ENCODE measurements at places on chromosomes 2 and 18.

DNA sequence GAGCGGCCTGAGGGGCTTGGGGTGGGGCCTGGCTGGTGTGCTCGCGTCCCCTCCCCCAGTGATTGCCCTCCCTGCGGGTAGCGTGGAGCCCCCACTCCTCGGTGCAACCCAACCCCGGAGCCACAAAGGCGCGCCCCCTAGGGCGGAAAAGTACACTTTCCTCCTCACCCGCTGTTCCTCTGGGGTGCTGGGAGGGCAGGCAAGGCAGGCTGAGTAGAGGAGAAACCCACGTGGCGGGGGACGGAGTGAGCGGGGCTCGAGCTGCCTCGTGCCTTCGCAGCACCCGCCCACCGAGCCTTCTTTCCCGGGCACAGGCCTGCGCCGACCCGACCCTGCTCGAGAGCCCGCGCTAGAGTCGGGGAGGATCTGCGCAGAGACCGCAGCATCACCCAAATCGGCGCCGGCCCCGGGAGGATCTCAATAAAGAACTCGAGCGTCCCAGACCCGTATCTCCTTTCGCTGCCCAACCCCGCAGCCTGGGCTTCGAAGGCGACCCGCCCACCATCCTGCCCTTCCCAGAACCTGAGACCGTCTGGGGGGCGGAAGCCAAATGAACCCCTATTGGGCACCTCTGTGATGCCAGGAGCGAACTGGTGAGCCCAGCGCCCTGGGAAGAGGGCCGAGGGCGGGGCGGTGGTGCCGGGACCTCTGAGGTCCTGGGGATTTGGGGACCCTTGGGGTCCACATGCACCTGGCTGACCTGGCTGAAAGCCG, 1.5 kb downstream of the UCN start:
- DNase-seq, result no peak

GRCh38 chr2:168758970-168759820, 43.2 kb upstream of the NOSTRIN start:
- no peak for DNase-seq

DNA sequence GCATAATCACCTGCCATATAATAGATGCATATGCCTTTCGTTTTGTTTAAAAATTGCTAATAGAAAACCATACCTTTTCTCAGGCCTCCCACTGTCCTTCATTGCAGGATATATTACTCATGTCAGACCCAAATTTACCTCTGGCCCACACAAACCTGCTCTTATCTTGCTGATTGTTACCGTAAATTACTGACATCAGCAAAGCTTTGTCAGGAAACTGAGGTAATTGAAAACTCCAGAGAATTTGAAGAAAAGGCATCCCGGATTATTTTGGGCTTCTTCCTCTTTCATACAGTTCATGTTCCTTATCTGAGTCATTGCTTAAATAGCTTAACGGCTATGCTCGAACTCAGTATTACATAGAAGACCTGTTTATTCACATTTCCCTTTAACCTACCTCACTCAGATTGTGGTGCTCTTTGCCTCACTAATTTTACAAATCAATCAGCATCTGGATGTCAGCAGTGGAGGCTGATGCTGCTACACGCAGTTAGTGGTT, 145.7 kb downstream of the ZEB2 start:
- no peak for DNase-seq

DNA sequence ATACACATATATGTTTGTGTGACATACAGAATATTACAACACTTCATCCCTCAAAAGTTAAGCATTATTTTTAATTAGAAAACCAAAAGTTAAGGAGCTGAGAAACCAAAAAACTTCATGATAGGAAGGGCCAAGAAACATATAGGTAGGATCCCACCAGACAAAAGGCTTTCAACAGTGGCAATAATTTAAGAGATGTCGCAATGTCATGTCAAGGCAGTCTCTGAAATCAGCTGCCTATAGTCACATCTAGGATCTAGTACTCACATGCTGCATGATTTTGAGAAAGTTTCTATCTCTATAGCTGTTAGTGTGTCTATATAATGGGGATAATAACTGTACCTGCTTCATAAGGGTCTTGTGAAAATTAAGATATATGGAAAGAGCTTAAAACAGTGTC, 72.7 kb downstream of the SPIRE1 start:
- DNase-seq, result no peak

DNA sequence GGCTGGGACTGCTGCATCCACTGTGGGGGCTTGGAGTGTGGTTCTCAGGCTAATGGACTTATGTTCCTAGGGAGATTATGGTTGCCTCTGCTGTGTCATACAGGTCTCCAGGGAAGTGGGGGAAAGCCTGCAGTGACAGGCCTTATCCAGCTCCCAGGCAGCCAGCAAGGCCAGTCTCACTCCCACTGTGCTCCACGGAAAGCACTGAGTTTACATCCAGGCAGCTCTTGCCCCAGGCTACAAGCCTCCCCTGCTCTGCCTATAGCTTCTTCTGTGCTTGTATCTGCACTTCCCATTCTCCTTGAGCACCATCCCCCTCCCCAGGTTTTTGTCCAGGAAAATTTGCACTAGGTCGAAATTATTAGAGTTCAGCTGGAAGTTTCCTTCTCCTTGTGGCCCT, 231.9 kb downstream of the ZRANB3 start:
- DNase-seq, result no peak

GRCh38 chr2:121804340-121804739, 48.9 kb downstream of the TSN start:
- DNase-seq, result no peak

DNA sequence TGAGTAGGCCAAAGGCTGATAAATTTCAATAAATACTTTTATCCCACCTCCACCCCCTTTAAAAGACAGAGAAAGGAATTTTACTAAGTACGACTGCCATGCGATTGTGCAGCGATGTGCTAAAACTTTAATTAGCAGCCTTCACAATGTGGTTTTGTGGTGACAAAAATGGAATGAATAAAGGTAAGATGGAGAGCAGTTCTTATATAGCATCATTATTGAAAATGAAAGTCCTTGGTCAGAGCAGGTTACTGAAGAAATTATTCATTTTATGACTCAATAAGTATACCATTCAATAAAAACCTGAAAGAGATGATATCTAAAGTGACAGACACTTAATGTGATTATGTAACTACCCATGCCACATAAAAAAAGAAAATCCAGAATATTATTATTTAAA, 33.2 kb upstream of the MTIF2 start:
- DNase-seq, result no peak

DNA sequence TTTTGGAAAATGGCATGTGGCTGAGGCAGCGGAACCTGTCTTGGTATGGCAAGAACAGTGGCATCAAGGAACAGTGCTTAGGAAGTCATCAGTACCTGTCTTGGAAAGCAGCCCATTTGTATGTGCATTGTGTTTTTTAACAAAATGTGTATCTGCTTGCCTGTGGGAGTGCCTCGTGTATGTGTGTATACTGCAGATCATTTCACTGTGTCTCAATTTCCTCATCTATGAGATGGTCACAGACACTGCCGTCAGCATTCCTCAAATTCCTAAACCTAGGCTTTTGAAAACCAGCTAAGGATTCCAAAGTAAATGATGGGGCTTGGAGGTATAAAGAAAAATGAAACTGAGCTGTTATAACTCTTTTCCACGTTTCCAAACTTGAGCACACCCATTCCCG, 441.3 kb downstream of the RND3 start:
- DNase-seq, result no peak

DNA sequence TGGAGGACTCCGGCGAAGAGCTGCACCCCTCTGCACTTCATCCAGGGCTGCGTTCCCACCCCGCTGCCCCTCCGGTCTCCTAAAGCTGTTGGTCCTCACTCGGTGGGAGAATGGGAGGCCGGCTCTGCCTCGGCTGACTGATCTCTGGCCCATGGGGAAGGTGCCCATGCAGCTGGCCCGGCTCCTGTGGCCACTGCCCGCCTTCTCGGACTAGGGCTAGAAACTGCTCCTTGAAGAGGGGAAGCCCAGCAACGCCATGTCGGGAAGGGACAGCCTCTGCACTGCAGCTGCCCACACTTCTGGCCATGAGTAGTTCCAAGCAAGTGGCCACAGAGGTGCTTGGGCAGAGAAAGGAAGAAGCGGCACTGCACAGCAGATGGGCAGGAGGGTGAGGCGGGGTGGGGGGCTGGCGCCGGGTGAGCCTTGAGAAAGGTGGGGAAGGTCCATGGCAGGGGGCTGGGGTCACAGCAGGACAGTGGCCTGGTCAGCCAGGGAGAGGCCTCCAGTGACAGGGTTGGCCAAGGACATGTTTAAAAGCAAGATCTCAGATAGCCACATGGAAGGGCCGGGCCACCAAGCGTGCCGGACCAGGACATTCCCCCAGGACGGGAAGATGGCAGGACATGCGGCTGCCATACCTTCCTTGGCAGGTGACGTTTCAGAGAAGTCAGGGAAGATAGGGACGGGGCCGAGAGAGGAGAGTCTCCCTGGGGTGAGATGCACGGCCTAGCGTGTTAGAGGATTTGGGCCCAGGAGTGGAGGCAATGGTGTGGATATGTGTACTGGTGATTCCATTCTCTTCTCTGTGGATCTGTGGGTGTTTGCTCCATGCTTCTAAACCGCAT, 158.8 kb upstream of the HDAC4 start:
- no peak for DNase-seq

DNA sequence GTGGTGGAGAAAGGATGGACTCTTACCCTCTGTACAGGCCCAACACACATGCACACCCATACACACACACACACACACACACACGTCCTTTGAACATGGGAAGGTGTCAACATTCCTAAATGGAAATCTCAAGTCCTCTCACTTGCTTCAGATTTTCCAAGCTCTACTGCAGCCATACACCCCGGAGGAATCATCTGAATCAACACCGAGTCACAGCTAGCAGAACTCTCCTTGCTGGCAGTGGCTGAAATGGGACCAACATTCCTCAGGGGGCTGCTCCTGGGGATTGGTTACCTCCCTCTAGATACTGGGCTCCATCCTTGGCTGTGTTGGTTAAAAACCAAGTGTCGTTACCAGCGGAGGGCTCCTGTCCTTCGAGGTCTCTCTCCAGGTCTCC, 112.7 kb downstream of the BCL11A start:
- DNase-seq, result no peak

- DNase-seq, result no peak
These were observed 42.0 kb downstream of the EPHA4 start for GRCh38 chr2:221529943-221530652.
